ENCODE measurements at places on chromosomes 6 and 20.

GRCh38 chr6:99905209-99906106 lies 88.6 kb downstream of the MCHR2 start:
- no peak for DNase-seq

GRCh38 chr6:152176268-152176667 lies 368.8 kb downstream of the ESR1 start:
- no peak for DNase-seq

DNA sequence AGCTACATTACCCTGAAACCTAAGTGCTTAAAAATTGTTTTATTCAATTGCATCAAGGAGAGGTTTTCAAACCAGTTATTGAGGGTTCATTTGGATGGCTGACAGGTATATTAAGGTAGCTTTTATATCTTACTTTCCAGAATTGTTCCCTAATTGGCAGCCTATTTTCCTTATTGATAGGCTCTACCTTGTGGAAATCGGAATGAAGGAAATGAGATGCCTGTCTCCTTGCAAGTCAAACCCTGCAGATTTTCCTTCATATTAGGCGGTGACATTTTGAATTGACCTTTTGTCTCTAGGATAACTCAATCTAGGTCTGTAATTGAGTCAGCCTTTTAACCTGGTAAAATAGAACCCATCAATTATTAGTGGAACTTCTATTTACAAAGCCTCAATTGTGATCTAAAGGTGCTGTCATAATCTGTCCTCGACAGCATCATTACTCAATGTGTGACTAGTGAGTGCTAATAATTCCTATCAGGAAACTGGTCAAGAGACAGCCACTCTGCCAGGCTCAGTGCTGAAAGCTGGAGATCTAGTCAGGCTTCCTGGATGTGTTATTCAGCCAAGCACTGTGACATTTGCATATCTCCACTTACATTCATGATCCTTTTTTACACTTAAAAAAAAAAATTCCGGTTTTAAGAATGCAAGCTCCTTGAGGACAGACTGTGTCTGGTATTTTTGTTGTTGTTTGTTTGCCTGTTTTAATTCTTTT lies 20.1 kb downstream of the OPRM1 start:
- no peak for DNase-seq

- no peak for DNase-seq
Measured at GRCh38 chr6:157552081-157552747, 171.2 kb downstream of the ZDHHC14 start.

DNA sequence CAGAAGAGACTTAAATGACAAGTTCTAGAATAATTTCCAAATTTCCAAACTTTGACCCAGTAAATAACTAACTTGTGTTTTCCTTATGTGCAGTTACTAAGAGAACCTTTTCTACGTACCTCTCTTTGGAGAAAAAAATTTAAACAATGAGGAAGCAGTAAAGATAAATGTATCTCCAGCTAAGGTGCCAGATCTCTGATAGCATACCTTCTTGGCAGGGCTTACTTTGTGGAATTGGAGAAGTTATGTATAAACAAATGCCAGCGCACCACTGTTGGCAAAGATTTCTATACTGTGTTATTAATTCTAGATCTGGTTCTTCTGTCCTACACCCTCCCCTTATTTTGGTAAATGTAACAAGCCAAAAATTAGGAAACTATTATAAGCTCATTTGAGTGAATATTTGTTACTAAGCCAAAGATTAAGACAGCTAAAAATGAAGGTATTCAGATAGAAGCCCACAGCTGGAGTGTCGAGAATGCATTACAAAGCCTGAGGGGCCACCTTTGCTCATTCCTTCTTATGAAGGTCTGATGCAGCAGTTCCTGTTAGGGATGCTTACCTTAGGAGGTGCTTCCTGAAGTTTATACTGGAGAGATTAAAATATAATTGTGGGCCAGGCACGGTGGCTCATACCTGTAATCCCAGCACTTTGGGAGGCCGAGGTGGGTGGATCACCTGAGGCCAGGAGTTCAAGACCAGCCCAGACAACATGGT lies 373.1 kb upstream of the SOX4 start:
- DNase-seq = no peak

DNA sequence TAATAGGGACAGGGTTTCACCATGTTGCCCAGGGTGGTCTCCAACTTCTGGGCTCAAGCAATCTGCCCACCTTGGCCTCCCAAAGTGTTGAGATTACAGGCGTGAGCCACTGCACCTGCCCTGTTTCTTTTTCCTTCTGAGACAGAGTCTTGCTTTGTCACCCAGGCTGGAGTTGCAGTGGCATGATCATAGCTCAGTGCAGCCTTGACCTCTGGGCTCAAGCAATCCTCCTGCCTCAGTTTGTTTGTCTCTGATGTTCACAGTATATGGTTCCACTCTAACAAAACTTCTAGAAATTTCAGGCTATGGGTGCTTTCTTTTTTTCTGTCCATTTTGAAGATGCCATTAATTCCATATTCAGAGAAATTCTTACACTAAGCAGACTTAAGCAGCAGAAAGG lies 33.1 kb downstream of the NDRG3 start:
- no peak for DNase-seq

- DNase-seq = no peak
Measured at GRCh38 chr6:105954148-105954547, 132.0 kb upstream of the PRDM1 start.

GRCh38 chr20:5290596-5290995 lies 26.2 kb downstream of the PROKR2 start:
- no peak for DNase-seq

- no peak for DNase-seq
Measured at GRCh38 chr20:47061549-47061948, 166.9 kb downstream of the EYA2 start.

DNA sequence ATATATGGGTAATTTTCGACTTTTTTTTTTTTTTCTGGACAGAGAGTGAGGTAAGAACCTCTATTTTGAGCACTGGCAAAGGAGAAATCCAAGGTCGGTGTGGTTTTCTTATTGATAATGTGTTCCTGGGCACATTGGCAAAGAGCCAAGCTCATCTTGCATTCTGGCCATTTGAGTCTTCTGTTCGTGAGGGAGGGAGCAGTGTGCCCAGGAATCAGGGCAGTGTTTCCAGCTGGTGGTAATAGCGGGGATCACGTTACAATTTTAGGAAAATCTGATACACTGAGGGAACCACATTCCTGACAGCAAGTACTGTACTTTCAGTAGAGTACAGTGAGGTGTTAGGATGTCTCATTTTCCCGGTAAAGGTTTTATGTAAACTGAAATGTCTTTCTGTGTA lies 442.3 kb upstream of the MAP3K7 start:
- no peak for DNase-seq

DNA sequence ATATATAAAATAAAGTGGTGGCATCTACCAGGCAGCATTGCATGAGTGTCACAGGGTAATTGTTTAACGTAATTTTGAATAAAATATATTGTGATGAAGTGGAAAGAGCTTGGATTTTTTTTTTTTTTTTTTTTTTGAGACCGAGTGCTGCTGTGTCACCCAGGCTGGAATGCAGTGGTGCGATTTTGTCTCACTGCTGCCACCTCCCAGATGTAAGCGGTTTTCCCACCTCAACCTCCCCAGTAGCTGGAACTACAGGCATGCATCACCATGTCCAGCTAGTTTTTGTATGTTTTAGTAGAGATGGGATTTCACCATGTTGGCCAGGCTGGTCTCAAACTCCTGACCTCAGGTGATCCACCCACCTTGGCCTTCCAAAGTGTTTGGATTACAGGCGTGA lies 81.1 kb upstream of the SMIM8 start:
- no peak for DNase-seq

GRCh38 chr6:21149470-21149869 lies 444.1 kb upstream of the SOX4 start:
- no peak for DNase-seq

- DNase-seq = no peak
Measured at GRCh38 chr20:9583151-9583550, 68.8 kb downstream of the LAMP5 start.

GRCh38 chr20:6269168-6269873 lies 146.5 kb upstream of the FERMT1 start:
- no peak for DNase-seq

DNA sequence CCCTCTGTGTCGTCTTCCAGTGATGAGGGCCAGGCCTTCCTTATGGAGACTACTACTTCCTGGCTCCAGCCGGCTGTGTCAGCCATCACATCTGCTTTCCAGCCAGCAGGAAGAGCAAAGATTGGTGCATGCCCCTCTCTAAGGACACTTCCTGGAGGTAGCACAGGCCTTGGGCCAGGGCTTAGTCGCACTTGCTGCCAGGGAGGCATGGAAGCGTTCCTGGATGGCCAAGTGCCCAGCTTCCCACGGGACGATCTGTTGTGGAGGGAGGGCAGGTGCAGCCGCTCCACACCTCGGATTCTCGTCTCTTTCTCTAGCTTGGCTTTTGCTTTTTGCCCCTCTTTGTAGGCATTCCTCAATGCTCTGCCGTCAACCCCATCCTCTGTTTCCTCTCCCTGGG lies 11.9 kb downstream of the ERMARD start:
- no peak for DNase-seq

DNA sequence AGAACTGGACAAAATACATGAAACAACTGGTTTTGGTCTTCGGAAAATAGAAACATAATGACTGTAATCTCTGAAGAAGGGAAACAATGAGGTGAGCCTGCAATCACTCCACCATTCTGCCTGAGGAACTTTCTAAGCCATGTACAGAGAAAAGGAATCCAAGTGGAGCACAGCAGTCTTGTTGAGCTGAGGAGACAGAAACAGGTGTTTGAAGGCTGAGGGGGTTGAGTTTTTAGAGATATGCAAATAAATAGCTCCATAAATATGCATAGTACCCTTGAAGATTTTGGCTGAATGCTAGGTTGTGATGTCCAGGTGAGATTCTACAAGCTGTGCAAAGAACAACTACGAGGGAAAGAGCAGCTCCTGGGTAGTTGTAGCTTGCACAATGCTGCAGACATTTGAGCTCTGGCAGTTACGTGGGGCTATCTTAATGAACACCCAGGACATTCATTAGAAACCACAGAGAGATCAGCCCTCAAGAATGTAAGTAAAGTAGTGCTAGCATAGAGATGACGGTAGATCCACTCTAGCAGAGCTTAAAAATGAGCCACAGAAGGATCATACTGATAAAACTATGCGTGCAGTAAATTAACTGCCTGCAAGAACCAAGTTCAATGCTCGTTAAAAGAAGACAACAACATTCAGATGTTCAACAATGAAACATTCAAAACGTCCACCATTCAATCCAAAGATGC lies 24.3 kb downstream of the TUBB2B start:
- DNase-seq = no peak

- no peak for DNase-seq
Measured at GRCh38 chr20:1265226-1265915, 723 bp upstream of the SNPH start.

GRCh38 chr6:113018351-113019151 lies 671.4 kb downstream of the RFPL4B start:
- DNase-seq = no peak

GRCh38 chr20:278607-279571 lies 11.7 kb downstream of the C20orf96 start:
- no peak for DNase-seq

DNA sequence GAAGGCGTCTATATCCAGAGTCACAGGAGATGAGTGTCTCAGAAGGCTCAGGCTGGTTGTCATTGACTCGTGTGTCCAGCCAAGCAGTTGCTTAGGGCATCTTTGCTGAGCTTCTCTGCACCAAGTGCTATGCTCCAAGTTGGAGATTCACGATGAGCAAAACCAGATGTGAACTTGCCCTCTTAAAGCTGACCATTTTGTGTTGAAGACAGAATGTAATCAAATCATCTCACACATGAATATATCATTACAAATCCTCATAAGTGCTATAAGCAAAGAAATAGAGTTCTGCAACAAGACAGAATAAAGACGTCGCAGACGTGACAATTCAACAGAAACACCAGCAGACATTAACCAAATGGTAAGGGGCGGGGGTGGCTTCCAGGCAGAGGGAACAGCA lies 103.9 kb downstream of the ALDH8A1 start:
- DNase-seq = no peak

DNA sequence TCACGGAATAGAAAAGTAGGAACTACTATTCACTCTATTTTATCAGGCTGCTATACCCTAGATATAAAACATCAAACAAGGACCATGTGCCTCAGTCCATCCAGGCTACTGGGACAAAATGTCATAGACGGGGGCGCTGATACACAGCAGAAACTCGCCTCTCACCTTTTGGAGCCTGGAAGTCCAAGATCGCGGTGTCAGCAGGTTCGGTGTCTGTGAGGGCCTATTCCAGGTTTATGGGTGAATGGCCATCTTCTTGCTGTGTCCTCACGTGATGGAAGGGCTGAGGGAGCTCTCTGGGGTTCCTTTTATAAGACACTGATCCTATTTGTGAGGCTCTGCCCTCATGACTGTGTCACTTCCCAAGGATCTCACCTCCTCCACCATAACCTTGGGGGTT lies 89.5 kb downstream of the DLL1 start:
- DNase-seq = no peak

GRCh38 chr20:46683011-46683667 lies 6.1 kb downstream of the TP53RK start:
- DNase-seq = no peak

- DNase-seq = no peak
Measured at GRCh38 chr6:139882977-139883728, 508.7 kb upstream of the CITED2 start.

DNA sequence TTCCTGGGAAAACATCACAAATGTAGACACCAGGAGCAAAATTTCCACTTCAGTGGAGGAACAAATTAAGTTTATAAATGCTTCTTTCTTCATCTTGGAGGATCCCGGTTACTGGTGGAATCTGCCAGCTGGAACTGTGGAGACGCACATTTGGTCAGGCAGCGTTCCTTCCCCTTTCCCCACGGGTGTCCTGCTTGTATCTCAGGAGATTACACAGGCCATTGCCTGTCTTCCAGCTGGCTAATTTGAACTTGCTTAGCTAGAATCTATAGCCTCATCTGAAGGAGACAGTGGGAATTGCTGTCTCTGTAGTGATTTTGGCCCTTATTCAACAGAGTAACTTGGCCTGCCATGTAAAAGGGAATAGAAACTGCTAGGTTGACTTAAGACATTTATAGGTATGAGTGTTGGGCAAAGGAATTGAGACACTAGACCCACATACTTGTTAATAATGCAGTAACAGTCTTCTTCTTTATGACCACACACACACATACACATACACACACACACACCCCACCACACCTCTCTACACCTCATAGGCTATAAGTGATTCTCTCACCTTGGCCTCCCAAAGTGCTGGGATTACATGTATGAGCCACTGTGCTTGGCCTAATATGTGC lies 34.4 kb downstream of the TSBP1 start:
- no peak for DNase-seq

GRCh38 chr6:12656906-12657305 lies 59.7 kb upstream of the PHACTR1 start:
- DNase-seq = no peak

GRCh38 chr6:40796260-40797221 lies 209.4 kb upstream of the LRFN2 start:
- DNase-seq = no peak

Data from NK-92 treated with Interleukin-12 subunit alpha and Interleukin-12 subunit beta, amount 100 ng/mL, for 24 hours (cell line).